Colonic mucosa (tissue), 4 donors: ENCODE measurements at places on chromosomes 2 and 18. TPM values are rescaled to one million over a fixed set of nuclear protein-coding genes. Genes with fewer than 3 reads are reported as not detected.

Gene CRYBA2
- 5.5 TPM for total RNA-seq

Gene TMEM169
- total RNA-seq, result 0.15 TPM

Gene UGT1A5
- 1.1 TPM for total RNA-seq

Gene CIDEA
- total RNA-seq, result not detected

Gene CHRNG
- not detected for total RNA-seq

Gene TCF23
- total RNA-seq, result 0.05 TPM

DNA sequence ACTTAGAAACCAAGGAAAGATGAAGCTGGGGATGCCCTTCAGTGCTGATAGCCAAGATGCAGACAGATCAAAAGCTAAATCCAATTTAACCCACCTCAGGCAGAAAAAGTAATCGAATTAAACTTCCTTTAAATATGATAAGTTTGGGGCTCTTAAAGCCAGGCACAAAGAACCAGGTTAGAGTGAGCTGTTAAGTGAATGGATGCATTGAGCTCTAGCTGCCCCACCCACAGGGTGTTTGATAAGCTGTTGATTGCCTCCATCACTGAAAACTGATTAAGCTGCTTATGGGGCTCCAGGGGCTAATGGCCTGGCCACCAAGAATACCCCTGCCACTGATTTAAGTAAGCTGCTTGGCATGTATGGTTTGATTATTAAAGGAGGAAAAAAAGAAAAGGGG is 119.8 kb downstream of the PLEKHM3 start:
- DNase-seq, result no peak

- DNase-seq, result no peak
Measured at GRCh38 chr18:75319905-75320304, 107.6 kb downstream of the SMIM21 start.

GRCh38 chr18:78368726-78369125 is 610.9 kb upstream of the SALL3 start:
- no peak for DNase-seq

DNA sequence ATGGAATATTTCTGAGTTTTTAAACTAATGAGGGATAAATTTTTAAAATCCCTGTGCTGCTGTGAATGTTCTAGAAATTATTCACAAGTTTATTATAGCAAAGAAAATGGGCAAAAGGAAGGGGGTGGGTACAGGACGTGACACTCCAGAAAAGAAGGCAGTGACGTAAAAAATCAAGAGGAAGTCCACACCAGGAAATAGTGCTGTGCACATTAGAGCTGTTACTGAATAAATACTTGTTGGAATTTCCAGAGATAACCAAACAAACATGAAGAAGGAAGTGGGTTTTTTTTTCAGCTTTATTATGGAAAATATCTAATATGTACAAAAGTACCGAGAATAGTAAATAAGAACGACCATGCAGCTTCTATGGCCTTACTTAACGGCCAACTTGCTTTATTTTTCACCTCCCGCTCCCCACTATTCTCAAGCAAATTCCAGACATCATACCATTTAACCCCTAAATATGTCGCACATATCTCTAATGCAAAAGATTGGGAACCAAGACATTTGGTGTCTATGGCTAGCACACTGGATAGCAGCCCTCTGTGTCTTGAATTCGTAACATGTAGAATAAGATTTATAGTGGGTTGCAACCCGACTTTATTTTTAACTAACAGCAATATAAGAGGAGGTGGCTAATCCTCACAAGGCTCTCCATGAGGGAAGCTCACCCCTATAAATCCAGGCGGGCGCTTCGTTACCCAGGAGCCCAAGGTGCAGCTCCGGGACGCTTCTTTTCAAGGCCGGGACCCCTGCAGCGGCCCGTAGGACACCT is 580 bp upstream of the NDUFV2 start:
- peak; percentile 29 for DNase-seq

- no peak for DNase-seq
Measured at GRCh38 chr18:60247103-60247502, 125.5 kb downstream of the MC4R start.

DNA sequence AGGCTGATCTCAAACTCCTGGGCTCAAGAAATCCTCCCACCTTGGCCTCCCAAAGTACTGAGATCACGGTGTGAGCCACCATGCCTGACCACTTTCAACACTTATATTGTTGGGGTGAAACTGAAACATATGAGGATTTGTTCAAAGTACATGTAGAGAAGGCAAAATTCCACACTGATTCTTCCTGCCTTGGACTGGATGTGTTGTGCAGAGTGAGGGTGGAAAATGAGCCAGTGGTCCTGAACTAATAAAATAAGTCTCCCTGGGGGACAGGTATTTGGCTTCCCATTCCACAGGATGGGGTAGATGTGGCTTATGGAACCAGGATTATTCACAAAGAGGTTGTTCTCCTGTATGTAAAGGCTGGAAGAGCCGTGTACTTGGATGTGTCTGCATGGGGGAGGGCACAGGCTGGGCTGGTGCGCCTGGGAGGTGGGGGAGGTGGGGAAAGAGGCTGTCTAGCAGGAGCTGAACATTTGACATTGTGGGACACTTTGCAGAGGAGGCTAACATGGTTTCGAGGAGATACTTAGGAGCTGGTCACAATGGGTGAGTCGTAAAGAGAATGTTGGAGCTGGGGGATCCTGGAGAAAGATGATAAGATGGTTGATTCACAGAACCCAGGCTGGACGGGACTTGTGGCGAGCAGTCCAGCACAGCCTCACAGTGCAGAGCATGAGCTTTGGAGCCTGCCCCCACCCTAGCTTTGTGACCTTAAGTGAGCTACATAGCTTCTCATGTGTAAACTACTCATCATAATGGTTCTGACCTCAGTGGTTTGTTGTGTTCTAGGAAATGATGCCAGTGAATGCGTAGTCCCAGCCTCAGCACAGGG is at the start of gene TXNDC2:
Gene TXNDC2, plus strand, starts transcription at position 804 of the 835 bp plus-strand sequence. CDS start 708 bp downstream, outside the sequence.
- DNase-seq, result no peak

DNA sequence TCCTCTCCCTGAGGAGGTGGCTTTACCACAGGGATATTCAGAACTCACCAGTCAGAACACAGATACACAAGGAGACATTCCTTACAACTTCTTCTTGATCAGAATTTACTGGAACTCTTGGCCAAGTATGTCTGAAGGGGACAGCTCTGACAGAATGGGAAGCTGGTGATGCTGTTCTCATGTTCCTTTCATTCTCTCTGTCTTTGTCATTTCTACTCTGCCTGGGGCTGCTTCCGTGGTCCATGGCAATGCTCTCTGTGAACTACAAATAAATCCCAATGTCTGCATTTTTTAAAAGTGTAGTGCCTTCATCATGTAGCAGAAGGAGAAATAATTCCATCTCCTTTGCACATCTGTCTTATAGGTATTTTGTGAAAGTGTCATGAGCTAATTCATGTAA is 730.3 kb downstream of the CNTNAP5 start:
- no peak for DNase-seq

GRCh38 chr2:180690611-180691010 is 289.8 kb upstream of the UBE2E3 start:
- no peak for DNase-seq

DNA sequence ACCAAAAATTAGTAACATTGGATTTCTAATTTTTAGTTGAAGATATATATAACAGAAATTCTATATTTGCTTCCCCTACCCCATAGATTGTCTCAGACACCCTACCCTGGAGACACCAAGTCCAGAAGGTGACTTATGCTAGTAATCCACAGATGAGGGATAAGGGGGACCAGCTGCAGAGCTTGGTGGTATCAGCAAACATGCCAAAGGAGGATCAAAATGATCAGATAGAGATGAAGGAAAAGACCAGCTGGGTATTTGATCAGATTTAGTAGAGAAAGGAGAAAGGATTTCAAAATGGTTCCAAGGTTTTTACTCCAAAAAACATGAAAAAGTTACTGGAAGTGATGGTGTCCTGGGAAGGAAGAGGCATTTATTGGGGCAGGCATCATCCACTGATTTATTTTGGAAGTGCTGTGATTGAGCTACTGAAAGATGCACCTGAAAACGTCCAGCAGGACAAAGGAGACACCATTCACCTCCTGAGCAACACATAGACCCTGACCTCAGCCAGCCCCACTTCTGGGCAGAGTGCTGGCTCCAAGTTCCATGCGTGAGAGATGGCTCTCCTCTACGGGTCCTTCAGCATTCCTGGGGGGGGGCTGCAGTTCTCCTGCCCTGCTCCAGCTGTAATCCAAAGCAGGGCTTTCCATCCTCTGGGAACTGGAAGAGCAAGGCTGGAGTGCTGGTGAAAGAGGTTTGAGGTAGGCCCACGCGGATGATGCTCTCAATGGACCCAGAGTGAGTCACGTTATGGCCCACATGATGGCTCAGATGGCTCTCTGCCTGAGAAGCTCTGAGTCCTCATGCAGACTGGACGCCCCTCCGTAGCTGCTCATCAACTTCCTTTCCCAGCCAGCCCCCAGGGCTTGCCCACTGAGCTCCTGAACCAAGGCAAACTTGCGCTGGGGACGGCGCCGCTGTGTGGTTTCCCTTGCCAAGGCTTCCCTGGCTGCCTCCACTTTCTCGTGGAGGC is 3.7 kb upstream of the LRRFIP1 start:
- no peak for DNase-seq

DNA sequence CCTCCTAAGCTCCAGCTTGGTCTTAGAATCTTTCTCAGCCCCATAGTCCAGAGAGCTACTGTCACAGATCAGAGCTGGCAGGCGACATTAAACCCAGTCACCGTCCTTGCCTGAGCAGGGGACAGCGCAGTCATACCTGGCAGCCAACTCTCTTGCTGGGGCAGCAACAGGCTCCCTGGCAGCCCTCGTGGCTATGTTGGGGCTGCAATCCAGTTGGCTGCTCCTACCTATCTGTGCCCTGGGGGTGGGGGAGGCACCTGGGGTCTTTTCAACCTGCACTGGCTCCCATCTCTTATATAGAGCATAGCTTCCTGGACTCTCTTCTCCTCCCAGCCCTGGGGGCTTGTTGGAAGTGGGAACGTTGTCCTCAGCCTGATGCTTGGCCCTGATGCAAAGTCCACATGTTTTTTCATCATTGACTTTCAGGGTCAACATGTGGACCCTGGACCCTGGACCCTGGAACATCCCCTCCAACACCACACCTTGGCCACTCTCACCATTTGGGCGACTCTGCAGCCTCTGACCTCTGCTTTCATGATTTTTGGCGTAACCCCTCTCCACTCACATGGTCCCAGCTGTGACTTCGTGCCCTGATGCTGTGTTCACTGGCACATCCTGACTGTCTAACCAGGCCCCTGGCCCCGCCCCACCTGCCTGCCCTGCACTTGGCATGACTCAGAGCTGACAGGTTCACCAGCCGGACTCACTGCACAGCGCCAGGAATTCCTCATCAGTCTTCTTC is 45.6 kb downstream of the ATOH8 start:
- no peak for DNase-seq

DNA sequence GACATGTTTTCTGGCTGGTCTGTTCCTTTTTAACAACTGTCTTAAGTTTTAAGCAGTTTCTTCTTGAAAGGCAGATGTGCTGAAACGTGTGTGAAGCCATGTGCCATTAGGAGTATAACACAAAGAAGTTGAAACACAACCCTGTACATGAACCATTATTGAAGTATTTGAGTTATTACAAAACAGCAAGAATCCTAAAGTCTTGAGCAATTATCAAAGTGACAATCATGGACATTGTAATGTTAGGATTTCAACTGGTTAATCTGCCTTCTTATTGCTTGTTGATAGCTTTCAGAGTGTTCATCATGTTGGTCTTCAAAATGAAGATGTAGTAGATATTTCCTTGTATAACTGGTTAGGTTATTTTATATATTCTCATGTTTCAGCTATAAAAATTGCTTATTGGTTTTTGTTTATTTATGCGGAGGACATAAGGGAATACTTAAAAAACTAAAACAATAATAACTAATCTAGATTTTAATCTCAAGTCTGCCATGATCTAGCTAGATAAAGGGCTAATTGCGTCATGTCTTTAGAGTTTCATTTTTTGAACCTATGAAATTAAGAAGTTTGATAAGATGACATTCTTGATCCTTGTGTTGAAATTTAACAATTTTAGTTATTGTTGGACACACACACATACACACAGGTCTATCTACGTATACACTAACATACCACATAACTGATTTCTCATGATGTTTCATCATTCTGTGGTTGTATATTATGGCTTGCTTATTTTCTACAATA is 21.1 kb downstream of the PPP1R1C start:
- DNase-seq, result no peak

GRCh38 chr2:109238580-109238979 is 109.6 kb downstream of the SH3RF3 start:
- peak; percentile 44 for DNase-seq

DNA sequence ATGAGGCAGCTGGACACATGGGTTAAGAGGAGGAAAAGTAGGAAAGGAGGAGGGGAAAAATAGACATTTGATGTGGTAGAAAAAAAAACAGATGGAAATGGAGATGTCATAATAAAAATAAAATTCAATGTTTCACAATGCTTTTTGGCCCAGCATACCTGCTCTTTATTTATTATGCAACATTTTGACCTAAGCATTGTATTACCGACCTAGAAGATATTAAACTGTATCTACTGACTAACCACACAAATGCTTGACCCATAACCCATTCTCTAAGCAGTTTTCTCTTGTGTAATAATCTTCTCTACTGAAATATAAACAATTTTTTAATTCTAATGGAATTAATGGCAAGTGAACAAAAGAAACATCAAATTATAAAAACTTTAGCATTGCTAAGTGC is 362.3 kb downstream of the FBXO15 start:
- no peak for DNase-seq
